Stimulated activated CD4-positive, alpha-beta T cell treated with anti-CD3 and anti-CD28 coated beads, Interleukin-4, amount 100 ng/mL, for 24 hours (primary cell): ENCODE measurements at places on chromosomes 5 and 9.

DNA sequence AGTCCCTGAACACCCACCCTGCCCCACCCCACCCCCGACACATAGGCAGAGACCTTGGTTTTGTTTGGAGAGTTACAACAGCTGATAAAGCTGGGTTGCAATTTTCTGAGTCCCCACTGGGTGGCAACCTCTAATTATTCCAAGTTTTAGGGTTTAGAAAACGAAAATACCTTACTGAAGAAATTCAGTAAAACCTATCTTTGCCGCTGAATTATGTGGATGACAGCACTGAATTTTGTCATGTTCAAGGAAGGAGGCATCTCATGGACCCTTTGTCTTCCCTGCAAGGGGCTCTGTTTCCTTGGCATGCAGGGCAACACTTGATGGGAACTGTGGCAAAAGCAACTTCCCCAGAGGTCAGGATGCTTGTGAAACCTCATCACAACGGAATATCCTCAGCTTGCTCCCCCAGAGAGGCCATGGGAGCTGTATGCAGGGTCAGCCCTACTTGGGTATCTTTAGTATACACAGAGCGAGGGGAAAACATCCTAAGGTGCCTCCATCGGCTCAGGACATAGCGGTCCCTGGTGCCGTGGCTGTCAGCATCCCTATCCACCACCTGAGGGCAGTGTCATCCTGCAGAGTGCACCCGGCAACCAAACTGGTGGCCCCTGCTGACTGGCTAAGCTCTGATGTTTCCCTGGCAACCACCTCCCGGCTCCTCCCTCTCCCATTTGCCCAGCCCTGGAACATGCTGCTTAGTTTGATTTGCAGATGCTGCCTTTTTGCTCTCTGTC is 123.1 kb downstream of the RXRA start:
- peak; percentile 87 for DNase-seq

DNA sequence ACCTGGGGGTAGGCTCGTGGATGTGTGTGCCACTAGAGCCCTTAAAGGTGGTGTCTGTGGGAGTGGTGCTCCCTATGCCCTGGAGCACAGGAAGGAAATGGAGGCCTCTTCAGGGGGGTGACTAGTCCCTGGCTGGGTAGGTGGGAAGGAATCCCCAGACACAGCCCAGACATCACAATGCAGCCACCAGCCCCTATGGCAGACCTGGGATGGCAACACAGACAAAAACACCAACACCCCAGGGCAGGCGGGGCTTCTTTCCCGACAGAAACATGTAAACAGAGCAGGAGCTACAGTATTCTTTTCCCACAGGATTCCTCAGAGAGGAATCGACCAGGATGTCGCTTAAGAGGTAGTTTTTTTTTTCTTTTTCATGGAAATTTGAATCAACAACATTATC is 10.4 kb upstream of the NR5A1 start:
- no peak for DNase-seq

DNA sequence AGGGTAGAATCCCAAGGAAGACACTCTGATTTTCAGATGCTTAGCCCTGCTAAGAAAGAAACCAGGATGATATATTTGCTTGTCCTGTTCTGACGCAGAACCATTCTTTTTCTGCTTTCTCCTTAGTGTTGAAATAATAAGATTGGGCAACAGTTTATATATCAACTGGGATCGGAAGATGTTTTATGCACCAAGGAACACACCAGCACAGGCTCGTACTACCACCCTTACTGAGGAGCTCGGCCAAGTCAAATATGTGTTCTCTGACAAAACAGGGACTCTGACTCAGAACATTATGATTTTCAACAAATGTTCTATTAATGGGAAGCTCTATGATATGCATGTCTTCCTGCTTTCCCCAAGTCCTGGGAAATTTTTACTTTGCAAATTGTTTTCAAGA is 19.0 kb upstream of the RUSC2 start:
- DNase-seq: no peak

DNA sequence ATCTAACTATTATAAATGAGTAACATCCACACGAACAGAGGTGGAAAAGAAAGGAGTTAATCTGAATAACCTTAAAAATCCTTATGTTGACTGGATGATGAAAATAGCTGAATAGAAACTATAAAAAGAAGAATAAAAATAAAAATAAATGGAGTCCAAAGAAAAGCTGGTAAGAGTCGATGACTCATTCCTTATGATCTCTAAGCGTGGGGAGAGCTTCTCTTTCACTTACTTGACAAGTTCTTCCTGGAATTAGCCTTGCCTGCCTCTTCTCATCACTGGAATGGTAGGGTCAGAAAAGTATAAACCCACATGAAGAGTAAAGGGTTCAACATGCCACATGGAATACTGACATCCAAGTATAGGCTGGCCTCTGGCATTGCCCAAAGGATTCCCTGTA is 477.0 kb upstream of the RGMB start:
- DNase-seq: no peak

DNA sequence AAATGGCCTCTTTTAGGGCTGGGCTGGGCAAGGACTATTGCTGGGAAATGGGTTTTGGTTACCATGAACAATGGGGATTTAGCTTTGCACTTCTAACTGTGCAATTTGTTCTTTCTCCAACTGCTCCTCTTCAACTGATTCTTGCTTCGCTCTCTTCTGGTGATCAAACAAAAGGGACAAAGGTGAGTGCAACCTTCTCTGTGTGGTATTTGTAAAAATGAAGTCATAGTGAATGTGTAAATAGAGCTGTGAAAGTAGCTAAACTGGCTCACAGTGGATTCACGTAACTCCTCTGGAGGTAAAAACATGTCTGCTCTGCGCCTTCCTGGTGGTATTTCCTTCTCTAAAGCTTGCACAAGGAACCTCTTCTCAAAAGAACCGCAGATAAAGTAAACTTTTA is 20.9 kb upstream of the SPINK14 start:
- DNase-seq: no peak

DNA sequence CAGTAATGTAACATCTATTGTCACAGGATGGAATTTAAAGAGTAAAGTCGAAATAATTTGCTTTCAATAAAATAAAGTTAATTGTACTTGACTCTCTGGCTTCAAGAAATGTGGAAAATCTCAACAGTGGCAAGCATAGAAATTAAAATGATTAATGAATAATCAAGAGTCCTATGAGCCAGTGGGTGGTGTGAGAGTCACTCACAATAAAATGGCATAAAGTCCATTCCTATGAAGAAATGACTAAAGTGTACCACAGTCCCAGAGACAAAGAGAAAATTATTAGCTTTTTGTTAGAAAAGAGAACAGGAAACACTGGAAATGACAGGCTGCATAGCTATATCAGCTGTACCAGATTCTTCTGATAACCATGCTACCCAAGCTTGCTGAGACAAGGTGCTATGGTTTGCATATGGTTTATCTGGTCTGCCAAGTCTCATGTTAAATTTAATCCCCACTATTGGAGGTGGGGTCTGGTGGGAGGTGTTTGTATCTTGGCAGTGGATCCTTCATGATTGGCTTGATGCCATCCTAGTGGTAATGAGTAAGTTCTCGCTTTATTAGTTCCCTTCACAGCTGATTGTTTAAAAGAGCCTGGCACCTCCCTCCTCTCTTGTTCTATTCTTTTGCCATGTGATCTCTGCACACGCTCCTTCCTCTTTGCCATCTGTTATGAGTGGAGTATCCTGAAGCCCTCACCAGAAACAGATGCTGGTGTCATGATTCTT is 647.7 kb upstream of the ITGA1 start:
- DNase-seq: no peak

GRCh38 chr5:120532835-120533234 is 68.7 kb downstream of the PRR16 start:
- DNase-seq: no peak

- DNase-seq: no peak
Observed at GRCh38 chr9:11735391-11735790, 957.8 kb upstream of the TYRP1 start.

DNA sequence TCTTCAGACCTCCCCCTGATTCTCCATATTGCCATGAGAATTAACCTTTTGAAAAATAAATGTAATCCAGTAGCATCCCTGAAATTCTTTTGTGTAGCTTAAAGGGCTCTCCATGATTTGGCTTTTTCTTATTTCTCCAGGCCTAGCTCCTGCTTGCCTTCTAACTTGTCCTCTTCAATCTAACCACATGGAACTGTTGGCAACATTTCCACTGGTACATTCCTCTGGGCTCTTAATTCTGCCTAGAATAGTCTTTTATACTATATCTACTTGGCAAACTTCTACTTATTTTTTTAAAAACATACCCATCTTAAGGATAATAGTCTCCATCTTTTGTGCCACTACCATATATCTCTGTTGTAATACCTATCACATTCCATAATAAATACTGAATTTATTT is 54.1 kb downstream of the GNG10 start:
- DNase-seq: no peak

- DNase-seq: no peak
Observed at GRCh38 chr5:154493274-154493673, 15.2 kb upstream of the HAND1 start.

DNA sequence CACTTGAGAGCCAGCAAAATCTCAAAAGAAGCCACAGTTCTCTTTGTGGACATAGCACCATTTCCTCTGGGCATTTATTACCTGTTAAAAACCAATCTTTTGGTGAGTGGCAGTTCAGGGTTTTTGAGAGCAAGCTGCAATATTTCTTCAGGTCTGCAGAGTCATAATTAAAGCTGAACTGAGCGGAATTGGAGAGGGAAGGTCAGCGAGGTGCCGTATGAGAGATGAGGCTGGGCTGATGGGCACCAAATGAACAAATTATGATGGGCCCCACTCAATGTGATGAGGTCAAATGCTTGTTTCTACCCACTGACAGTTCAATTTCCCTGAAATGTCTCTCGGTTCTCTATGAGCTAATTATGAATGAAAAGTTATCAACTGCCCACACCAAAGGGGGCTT is 231.9 kb downstream of the AP3B1 start:
- no peak for DNase-seq

DNA sequence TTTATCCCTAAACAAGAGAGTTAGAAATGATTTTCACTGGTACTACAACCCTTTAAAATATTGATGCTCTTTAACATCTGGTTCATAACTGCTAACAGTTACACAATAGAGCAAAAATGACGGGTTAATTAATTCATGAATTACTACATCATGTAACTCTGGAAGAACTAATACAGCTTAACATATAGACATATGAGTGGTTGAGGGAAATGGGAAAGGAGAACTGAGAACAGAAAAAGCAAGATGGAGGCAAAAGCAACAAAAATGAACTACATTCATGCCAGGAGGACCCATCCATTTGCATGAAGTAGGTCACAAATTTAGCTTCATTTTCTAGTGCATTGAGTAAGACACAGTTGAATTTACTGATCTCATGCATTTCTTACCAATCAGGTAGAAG is 61.8 kb downstream of the C9 start:
- DNase-seq: no peak

- DNase-seq: no peak
Observed at GRCh38 chr9:113525205-113525604, 61.7 kb downstream of the RGS3 start.

DNA sequence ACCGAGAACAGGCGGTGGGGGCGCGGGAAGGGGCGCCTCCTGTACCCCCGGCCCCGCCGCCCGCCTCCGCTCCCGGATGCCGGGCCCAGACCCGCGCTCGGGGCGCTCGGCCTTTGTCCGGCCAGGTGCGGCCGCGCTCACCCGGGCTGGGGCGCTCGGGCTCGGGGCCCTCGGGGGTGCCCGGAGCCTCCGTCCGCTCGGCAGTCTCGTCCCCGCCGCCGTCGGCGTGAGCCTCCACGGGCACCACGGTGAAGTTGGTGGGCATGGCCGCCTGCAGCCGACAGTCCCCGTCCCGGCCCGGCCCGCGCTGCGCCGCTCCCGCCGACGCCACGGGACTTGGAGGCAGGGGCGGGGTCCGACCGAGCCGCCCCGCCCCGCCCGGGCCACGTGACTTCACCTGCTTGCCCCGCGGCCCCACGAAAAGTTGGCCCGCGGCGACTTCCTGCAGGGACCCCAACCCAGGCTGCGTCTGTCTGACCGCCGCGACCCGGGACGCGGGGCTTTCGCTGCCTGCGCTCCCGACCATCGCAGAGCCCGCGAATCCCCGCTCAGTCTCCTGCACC is at the start of gene SLC12A7:
TSS of gene SLC12A7 (minus strand) at position 337 of the 563 bp plus-strand sequence. CDS start at position 265, 72 bp downstream.
- peak; percentile 60 for DNase-seq

DNA sequence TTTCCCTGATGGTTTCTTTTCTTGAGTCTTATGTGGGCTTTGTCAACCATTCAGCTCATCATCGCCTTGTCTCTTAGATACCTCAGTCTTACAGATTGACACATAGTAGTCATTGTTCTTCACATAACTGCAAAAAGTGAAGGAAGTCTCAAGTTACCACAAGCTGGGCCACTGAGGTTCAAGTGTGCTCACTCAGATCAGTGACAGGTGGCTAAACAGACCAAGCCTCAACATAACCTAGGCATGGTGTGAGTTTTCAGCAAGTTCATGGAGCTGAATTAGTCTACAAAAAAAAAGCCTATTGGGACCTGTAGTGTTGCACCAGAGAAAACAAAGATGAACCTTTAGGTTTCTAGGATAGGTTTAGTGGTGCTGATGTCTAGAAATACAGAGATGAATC is 58.2 kb downstream of the RFK start:
- no peak for DNase-seq

DNA sequence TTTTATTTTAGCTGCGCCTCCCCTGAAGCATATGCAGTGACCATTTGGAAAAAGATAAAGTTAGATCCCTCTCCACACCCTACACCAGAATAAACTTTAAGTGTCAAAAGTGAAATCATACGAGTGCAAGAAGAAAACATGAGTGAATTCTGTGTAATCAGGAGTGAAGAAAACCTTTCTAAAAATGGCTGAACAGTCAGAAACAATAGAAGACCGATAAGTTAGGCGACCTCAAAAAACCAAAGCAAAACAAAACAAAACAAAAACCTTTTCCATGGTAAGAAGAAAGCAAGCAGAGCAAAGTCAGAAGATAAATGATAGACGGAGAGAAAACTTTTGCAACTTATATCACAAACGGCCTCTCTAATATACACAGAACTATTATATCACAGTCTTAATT is 16.6 kb upstream of the TSC1 start:
- no peak for DNase-seq

- no peak for DNase-seq
Observed at GRCh38 chr5:134130239-134130945, 15.9 kb downstream of the TCF7 start.

DNA sequence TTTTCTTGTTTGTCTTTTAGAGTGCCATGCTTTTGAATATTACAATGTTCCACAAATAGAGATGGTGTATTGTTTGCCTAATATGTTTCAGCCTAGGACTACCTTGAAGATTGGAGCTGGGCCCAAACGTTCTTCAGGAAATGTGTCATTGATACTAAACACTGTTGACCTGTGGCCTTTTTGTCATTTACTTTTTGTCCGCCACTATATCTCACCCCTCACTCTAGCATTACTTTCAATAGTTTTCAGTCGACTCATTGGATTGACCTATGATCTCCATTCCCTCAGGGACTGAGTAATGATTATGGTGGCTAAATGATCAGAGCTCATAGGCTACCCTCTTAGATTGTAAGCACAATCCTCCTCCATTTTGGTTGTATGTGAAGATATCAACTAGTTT is 115.8 kb downstream of the NUDT12 start:
- DNase-seq: no peak

GRCh38 chr9:81620002-81620390 is 69.4 kb downstream of the TLE1 start:
- DNase-seq: no peak
